ENCODE measurements at places on chromosomes 16 and 17. TPM values are rescaled to one million over a fixed set of nuclear protein-coding genes. Genes with fewer than 3 reads are reported as not detected.

Gene CD300E
- total RNA-seq = not detected

Gene PLA2G10
- total RNA-seq = not detected

Gene TP53TG3B
- total RNA-seq = not detected

Gene SCNN1B
- not detected for total RNA-seq

Gene GPR139
- total RNA-seq = not detected

Gene FA2H
- not detected for total RNA-seq

Gene SYT17
- total RNA-seq = 0.52 TPM

Gene CFAP119
- total RNA-seq = 4.1 TPM

Gene CENPT
- total RNA-seq = 117 TPM

Gene NACA2
- total RNA-seq = not detected

Gene PRSS8
- not detected for total RNA-seq

Gene PYCARD
- 22.0 TPM for total RNA-seq

Gene TUFM
- total RNA-seq = 120 TPM

Gene TMEM235
- not detected for total RNA-seq

Gene AHSP
- not detected for total RNA-seq

Gene AMDHD2
- total RNA-seq = 103 TPM

Gene HOXB9
- total RNA-seq = not detected

Gene PABPN1L
- total RNA-seq = not detected

Gene PLLP
- total RNA-seq = 4.2 TPM

Gene CES1
- not detected for total RNA-seq

Gene OTOP3
- not detected for total RNA-seq

Gene C16orf54
- total RNA-seq = 110 TPM

Gene PRRT2
- 1.5 TPM for total RNA-seq
